Stimulated activated CD4-positive, alpha-beta T cell treated with anti-CD3 and anti-CD28 coated beads, TNF-alpha, amount 100 ng/mL, for 48 hours (primary cell): ENCODE measurements at places on chromosomes 3 and 15.

GRCh38 chr3:11306817-11307589, 34.8 kb downstream of the ATG7 start:
- no peak for DNase-seq

DNA sequence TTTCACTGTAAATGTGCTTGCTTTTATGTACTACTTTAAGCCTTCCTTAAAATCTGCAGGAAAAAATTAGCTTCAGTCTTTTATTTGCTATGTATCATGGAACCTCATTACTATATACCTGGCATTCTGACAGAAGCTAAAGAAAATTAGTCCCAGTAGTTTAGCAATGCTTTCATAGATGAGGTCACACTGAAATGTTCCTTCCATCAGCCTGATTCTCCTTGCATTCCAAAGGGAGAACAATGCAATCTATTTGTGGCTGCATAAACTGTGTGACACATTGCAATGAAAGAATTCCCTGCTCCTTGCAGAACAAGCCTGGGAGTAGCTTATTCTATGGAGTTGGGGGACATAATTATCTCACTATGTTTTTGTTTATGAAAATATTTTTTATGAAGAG, 691.5 kb upstream of the ARPP21 start:
- no peak for DNase-seq

GRCh38 chr3:134237454-134238145, 13.1 kb downstream of the RYK start:
- DNase-seq = no peak

DNA sequence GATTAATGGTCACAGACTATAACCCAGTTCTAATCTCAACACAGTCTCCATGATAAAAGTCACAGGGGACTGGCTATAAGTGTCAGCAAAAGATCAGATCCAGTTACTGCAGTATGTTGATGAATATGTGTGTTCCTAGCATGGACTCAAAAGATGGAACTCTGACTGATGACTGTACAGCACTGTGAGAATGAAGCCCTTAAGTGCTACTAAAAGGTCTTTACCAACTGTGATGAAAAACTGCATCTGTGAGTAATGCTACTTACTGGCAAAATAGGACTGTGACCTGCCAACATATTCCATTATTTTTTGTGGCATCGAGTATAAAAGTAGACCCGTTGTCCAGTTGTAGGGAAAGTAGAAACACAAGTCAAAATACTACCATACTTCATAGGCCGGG, 284.2 kb downstream of the ROBO2 start:
- no peak for DNase-seq

DNA sequence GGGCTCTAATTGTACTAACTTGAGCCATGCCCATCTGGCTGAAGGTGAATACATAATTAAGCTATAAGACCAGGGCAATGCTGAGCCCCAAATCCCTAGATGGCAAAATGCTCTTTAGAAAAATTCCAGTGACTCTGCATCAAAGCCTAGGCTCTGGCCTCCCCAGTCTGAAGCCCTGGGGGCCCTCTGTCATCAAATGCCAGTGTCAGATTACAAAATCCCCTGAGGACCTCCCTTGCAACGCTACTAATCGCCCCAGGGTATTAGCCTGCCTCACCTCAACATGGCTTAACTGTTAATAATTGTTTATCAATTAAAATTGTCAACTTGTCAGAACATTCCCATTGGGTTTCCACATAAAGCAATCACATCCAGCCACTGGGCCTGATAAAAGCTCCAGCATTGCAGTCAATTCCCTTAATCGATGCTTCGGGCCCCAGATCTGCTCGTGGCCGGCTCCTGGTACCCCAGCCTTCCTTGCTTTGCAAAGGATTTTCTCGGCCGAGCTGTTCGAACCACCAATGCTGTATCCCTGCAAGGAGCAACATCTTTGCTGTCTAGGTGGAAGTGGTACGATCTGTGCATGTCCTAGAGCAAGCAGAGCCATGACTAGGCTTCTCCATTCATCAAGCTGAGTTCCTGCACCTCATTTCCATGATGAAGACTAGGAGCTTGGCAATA, 151.7 kb downstream of the MEGF11 start:
- DNase-seq = no peak

GRCh38 chr3:72331076-72331475, 517.2 kb downstream of the SHQ1 start:
- no peak for DNase-seq

- no peak for DNase-seq
These were observed 51.2 kb upstream of the PRR23C start for GRCh38 chr3:139095803-139096466.

GRCh38 chr15:58694641-58695398, 54.7 kb downstream of the ADAM10 start:
- DNase-seq = no peak

DNA sequence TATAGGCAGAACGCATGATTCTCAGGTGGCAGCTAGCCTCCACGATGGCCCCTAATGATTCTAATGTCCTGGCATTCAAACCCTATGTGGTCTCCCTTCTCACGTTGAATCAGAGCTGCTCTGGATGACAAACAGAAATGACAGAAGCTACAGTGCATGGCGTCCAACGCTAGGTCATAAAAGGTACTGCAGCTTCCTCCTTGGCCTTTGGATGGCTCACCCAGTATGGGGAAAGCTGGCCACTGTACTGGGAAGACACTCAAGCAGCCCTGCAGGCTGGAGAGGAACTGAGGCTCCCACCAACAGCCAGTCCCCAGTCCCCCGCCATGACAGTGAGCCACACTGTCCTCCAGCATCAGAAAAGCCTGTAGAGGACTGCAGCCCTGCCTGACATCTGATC, 286.3 kb downstream of the FAM43A start:
- no peak for DNase-seq

- no peak for DNase-seq
These were observed 51.3 kb downstream of the SMAD3 start for GRCh38 chr15:67116742-67117141.

DNA sequence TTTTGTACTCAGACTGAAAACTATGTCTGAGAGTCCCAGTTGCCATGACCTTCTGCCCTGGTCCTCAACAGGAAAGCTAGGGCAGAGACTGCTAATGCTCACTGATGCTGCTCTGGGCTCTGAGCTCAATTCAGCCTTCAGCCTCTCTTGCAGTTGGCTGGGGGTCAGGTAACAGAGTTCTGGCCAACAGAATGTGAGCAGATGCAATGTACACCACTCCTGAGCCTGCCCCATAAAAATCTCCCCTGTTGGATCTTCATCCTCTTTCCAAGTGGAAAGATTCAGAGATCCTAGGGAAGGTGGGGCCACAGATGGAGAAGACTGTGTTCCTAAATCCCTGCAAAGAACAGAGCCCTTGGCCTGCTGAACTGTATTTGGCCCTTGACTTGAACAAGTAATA, 87.8 kb downstream of the PDZRN3 start:
- no peak for DNase-seq

DNA sequence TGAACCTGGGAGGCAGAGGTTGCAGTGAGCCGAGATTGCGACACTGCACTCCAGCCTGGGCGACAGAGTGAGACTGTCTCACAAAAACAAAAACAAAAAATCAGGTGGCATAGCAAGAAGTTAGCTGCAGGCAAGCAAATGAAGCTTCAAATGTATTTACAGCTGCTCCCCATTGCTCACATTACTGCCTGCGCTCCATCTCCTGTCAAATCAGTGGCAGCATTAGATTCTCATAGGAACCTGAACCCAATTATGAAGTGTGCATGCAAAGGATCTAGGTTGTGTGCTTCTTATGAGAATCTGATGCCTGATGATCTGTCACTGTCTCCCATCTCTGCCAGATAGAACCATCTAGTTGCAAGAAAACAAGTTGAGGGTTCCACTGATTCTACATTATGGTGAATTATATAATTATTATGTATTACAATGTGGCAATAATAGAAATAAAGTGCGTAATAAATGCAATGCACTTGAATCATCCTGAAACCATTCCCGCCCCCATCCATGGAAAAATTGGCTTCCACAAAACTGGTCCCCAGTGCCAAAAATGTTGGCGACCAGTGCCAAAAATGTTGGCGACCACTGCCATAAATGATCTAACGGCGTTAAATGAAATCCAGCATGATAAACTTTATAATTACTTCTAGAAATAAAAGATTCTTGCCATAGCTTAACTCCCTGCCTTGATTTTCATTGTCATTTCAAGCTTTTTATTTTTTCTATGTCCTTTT, 616.7 kb upstream of the NAALADL2 start:
- no peak for DNase-seq

DNA sequence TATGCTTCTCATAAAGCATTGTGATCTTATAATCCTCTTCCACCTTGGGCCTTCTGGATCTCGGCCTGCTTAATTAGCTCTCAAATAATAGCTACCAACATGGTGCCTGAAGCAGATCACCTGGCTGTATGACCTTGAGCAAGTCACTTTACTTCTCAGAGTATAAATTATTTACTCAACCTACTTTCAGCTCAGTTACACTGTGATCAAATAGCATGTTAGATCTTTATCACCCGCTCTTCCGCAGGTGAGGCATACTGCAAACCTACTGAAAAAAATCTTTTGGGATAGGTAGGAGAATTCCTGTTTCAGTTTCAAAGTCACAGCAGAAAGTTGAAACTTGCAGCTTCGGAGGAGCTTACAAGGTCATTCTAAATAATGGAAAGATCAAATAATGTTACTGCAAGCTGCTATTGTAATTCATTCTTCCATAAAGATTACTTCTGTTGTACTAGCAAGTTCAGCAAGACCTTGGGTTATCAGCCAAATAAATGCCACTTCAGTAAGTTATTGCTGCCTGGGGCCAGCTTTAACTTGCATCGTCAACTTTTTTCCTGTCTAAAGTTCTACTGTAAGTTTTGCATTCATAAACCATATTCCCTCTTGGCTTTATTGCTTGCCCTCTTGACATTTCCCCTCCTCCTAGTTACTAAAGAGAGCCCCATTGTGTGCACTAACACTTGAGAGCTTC, 268.4 kb upstream of the ATP11B start:
- no peak for DNase-seq

GRCh38 chr15:98647026-98647773, 1.1 kb upstream of the IGF1R start:
- DNase-seq = no peak

DNA sequence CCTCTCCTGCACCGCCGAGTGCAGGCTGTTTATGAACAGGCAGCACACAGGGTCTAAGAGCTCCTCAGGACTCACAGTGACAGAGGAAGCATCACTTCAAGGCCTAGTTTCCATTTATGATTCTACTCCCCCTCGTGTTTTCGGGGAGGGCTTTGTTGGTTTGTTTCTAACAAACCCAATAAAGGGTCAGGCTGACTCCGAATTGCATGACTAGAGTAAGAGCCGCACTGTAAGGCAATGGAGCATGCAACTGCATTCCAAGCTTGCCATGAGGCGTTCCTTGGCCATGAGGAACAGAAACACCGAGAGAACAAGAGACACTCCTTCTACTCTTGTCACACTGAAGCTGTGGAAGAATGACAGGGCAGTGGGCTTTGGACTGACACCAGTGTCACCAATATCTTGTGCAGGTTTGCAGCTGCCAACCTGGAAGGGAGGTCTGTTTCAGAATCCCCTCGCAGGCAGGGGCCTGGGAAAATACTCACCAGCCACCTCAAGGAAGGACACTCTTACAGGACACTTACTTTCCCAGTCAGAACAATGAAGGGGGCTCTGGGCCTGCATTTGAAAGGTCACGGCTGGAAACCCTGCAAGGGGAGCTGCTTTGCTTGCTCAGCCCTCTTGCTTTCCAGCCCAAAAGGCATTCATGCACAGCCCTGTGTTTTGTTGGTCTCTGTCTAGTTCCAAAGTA, 96.8 kb downstream of the ADAMTS17 start:
- DNase-seq = no peak

DNA sequence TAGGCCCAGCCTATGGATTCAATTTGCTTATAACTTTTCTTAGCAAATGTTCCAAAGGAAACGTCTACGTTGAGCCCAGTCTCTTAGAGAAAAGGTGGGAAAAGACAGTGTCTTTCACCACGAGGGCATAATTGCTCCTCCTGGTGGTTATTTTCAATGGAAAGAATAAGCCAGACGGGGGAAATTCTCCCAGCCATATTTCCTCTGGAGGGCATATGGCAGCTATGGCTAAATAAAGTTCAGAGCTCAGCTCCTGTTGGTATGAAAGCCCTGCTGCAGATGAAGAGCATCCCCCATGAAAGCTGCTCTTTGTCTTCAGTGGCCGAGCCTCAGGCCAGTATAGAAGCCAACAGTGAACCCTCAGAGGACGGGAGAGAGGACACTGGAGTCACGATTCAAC, 297.9 kb downstream of the RYR3 start:
- DNase-seq = no peak
